ENCODE measurements at places on chromosomes 16 and 17. TPM values are rescaled to one million over a fixed set of nuclear protein-coding genes. Genes with fewer than 3 reads are reported as not detected.
A peak's percentile ranks its signal among the peaks of the same experiment; 100 is the strongest.

DNA sequence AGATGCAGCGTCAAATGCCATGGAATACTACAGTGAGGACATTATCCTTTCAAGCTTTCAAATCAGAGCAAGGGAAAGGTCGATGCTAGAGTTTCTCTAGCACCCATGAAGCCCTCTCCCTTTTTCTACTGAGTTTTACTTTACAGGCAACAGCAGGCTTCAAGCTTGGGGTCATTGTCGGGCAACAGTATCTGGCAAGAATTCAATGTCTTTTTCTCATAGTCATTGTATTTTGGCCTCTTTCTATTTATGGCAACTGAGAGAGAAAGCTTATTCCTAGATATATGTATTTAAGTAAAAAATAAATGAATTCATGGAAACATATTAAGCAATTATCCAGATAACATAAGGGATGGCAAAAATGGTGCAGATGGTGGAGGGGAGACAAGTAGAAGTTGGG is 364 bp upstream of the CETP start:
- H3K36me3 ChIP-seq = no peaks in the 10 kb centered on the region
- H3K27ac ChIP-seq = no peak overlapping the region
- no peak overlapping the region for H3K4me3 ChIP-seq
- no peaks in the 10 kb centered on the region for H3K27me3 ChIP-seq
- 0 out of 2 replicates have a peak, but pooled peaks cover 3% of the 10 kb centered on the region for H3K4me1 ChIP-seq
- no peak for DNase-seq

- H3K27ac ChIP-seq = no peak overlapping the region
- no peaks in the 10 kb centered on the region for H3K4me1 ChIP-seq
- H3K36me3 ChIP-seq = no peaks in the 10 kb centered on the region
- no peak overlapping the region for H3K4me3 ChIP-seq
- DNase-seq = no peak
Observed at GRCh38 chr17:43723697-43724359, 34.8 kb downstream of the SOST start.

DNAH2 gene
- total RNA-seq = 1.9 TPM

GPS2 gene
- 39.2 TPM for total RNA-seq

DNA sequence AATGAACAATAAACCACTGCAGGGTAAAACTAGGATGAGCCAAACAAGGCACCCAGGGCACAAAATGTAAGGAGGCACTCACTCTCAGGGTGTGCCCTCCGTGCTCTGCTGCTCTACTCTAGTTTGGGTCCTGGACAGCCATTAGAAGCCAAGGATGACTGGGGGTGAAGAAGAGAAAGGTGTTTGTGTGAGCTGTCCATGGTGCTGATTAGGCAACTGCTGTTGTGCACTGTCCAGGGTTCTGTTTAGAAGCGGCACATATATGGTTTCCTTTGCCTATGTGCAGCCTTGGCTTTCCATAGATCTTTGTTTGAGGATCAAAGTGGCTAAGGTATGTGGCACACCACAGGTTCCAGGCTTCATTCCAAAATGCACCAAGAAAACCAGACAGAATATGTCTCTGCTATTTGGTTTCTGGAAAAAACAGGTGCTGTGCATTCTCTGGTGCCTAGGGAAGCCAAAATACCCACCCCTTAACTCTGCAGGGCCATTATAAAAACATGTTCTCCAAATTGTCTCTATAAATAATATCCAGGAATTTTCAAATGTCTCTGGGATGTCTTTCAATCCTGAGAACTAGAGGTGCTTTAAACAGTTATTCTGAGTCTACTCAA is 123.5 kb downstream of the CBLN1 start:
- no peaks in the 10 kb centered on the region for H3K36me3 ChIP-seq
- H3K4me3 ChIP-seq = no peak overlapping the region
- DNase-seq = peak; percentile 68
- H3K4me1 ChIP-seq = no peaks in the 10 kb centered on the region
- no peak overlapping the region for H3K27ac ChIP-seq

- peaks cover 65% of the 10 kb centered on the region for H3K4me1 ChIP-seq
- no peak overlapping the region for H3K4me3 ChIP-seq
- no peak for DNase-seq
- no peak overlapping the region for H3K27ac ChIP-seq
Observed at GRCh38 chr17:40107522-40108174, 7.3 kb upstream of the NR1D1 start.

DNA sequence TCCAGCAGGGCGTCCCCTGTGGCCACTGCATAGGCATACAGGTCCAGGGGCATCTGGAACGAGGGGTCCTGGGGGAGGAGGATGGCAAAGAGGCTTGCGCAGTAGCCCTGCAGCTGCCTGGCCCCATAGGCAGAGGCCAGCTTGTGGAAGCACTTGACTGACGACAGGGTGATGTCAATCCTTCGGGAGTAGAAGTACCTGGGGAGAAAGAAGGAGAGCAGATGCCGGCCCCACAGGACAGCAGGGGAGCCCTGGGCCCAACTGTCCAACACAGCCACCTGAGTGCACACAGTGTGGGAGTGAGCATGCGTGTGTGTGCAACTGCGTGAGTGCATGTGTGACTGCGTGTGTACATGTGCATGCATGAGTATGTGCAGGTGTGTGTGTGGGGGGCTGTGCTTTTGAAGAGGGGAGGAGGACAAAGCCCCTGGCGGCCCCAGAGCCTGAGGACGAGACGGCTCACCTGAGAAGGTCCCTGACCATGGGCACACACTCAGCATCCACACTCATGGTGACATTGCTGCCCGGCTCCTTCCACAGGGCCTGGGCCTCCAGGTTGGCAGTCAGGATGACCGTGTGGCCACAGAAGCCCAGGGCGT is 7.1 kb downstream of the LGALS3BP start:
- H3K27me3 ChIP-seq = no peaks in the 10 kb centered on the region
- peaks cover 42% of the 10 kb centered on the region for H3K4me1 ChIP-seq
- H3K4me3 ChIP-seq = no peak overlapping the region
- no peak for DNase-seq
- no peaks in the 10 kb centered on the region for H3K36me3 ChIP-seq

COTL1 gene
- total RNA-seq = 461 TPM

DNA sequence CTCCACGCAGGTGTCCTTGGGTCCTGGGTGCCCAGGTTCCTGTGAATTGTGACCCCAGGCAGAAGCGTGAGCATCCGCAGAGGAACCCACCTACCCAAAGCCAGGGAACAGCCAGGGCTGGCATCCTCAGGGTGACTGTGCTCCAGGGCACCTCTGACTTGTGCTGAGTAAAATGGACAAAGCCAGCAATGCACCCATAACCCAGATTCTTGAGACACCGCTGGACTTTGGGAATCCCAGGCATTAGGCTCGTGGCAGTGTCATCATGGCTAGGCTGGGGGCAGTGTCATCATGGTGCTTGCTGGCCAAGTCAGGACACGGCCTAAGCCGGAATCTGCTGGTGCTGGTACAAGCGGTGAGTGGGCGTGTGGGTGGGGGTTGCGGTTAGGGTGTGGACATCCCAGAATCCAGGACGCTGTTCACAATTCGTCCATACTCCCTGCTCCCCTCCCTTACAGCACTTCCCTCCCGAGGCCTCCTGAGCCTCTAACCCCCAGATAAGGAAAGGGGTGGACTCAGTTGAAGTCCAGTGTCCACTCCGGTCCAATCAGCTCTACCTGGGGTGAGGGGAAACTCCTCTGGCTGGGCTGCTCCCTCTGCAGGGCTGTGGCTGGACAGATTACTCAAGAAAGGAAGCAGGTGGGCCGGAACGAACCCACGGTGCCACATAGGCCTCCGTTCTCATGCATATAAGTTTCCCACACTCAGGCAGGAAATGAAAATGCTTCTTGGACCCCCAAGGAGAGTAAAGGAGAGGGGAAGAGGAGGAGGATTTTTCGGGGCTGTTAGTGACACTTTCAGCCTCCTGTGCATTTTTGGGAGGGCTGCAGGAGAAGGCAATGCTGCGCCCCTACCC is 138.9 kb downstream of the SEC14L1 start:
- peak; percentile 86 for DNase-seq
- H3K4me1 ChIP-seq = peaks cover 39% of the 10 kb centered on the region
- peak overlapping the region; percentile 2 for H3K27ac ChIP-seq
- no peak overlapping the region for H3K4me3 ChIP-seq
- no peaks in the 10 kb centered on the region for H3K27me3 ChIP-seq

DNA sequence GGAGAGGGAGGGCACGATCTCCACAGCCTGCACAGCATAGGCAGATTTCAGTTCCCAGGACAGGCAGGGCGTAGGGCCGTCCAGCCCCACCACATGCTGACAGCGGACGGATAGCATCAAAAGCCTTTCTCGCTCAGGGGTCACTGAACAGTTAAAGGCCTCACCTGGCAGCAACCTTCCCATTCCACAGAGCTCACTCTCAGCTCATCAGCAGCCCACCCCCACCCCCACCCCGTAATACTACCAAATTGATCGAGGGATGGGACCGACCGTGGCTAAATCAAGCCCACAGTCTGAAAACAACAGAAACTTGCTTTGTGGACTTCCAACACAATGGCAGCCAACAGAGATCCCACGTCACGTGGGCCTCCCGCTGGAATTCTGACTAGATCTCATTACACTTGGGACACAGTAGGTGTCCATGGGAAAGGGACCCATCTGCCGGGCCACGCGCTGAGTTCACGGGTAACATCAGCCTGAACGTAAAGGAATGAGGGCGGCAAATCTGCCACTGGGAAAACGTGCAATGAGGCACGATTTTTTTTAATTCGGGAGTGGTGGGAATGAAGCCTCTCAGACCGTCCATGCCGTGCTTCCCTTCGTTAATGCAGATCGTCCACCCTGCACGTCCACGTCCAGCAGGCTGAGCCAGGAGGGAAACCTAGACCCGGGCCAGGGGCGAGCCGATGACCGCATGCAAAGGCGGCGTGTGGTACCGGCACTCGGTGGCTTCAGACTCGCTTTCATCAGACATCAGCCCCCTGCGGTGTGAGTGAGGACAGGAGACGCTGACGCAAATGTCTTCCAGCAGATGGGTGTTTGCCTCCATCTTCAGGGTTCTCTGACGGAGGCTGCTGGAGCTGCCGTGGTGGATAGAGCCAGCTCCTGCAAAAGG is 92.1 kb downstream of the TBC1D16 start:
- H3K27ac ChIP-seq = peak overlapping the region; percentile 45
- no peaks in the 10 kb centered on the region for H3K27me3 ChIP-seq
- no peaks in the 10 kb centered on the region for H3K4me1 ChIP-seq
- H3K4me3 ChIP-seq = no peak overlapping the region
- DNase-seq = peak; percentile 21

WSCD1 gene
- total RNA-seq = not detected

- H3K36me3 ChIP-seq = no peaks in the 10 kb centered on the region
- H3K4me1 ChIP-seq = no peaks in the 10 kb centered on the region
- no peak for DNase-seq
Observed at GRCh38 chr17:4693416-4693815, 10.5 kb downstream of the PELP1 start.

- no peak overlapping the region for H3K4me3 ChIP-seq
- H3K4me1 ChIP-seq = peaks cover 6% of the 10 kb centered on the region
- H3K36me3 ChIP-seq = no peaks in the 10 kb centered on the region
Observed at GRCh38 chr17:42117397-42118125, 3.6 kb downstream of the KAT2A start.

ABCA6 gene
- 1.8 TPM for total RNA-seq

- peaks cover 50% of the 10 kb centered on the region for H3K4me1 ChIP-seq
- H3K4me3 ChIP-seq = peak overlapping the region; percentile 22
- DNase-seq = peak; percentile 95
- 0 out of 2 replicates have a peak, but pooled peaks cover 2% of the 10 kb centered on the region for H3K36me3 ChIP-seq
- H3K27ac ChIP-seq = peak overlapping the region; percentile 35
- H3K27me3 ChIP-seq = no peaks in the 10 kb centered on the region
Observed at GRCh38 chr17:72614871-72615626, 477.4 kb downstream of the SLC39A11 start.

GLTPD2 gene
- 15.6 TPM for total RNA-seq

SDK2 gene
- 0.09 TPM for total RNA-seq

MT4 gene
- total RNA-seq = not detected

DNA sequence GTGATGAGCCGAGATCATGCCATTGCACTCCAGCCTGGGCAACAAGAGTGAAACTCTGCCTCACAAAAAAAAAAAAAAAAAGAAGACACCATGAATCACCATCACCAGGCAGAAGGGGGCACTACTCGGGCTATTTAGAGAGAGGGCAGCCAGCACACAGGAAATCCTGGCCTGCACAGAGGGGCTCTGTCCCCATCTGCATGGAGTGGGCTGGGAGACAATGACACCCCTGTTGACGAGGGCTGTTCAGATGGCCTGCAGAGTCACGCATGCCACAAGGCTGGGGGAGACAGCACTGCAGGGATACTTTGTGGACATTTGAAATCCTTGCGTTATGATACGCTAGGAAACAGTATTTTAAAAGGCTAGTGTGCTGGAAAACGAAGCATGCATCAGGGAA is 48.3 kb downstream of the CUEDC1 start:
- H3K27ac ChIP-seq = peak overlapping the region; percentile 15
- peaks cover 35% of the 10 kb centered on the region for H3K4me1 ChIP-seq
- H3K36me3 ChIP-seq = no peaks in the 10 kb centered on the region
- H3K4me3 ChIP-seq = no peak overlapping the region
- no peak for DNase-seq

GRCh38 chr17:7355053-7355452 is at the start of gene TMEM95:
Gene TMEM95 (plus strand): TSS chr17:7355156. CDS start chr17:7355205, 49 bp downstream.
- no peak within 1 kb of the TSS for H3K4me3 ChIP-seq
- H3K27me3 ChIP-seq = no peaks in the 10 kb centered on the region
- H3K27ac ChIP-seq = no peak within 1 kb of the TSS
- no peaks in the 10 kb centered on the region for H3K36me3 ChIP-seq
- DNase-seq = no peak

- H3K27me3 ChIP-seq = no peaks in the 10 kb centered on the region
- DNase-seq = no peak
- no peak overlapping the region for H3K4me3 ChIP-seq
- peaks cover 12% of the 10 kb centered on the region for H3K36me3 ChIP-seq
- H3K4me1 ChIP-seq = peaks cover 12% of the 10 kb centered on the region
Observed at GRCh38 chr17:47804461-47804860, 17.1 kb downstream of the OSBPL7 start.

- peaks cover 34% of the 10 kb centered on the region for H3K4me1 ChIP-seq
- H3K4me3 ChIP-seq = no peak overlapping the region
- peak; percentile 88 for DNase-seq
- no peaks in the 10 kb centered on the region for H3K27me3 ChIP-seq
Observed at GRCh38 chr17:78351449-78352006, 8.3 kb downstream of the SOCS3 start.

DNA sequence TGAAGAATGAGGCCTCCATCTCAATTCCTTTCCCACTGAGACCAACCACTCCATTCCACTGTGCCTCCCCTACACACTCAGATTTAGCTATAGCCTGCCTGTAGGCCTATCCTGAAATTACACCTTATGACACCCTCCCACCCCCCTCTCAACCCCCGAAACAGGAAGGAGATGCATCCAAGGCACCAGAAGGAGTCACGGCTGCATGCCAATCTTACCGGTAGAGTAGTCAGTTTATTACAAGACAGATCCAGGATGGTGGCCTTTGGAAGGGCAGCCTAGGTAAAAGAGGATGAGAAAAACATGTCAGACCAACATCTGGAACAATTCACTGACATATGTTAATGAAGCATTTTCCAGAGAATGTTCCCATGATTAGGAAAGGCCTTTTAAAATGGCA is 2.6 kb downstream of the LRRC59 start:
- DNase-seq = no peak
- H3K36me3 ChIP-seq = peaks cover 21% of the 10 kb centered on the region
- peak overlapping the region; percentile 48 for H3K27ac ChIP-seq
- H3K4me1 ChIP-seq = peaks cover 5% of the 10 kb centered on the region

Data from Caco-2 (cell line).